ENCODE measurements at places on chromosomes 3 and 15. TPM values are rescaled to one million over a fixed set of nuclear protein-coding genes. Genes with fewer than 3 reads are reported as not detected.

Gene GOLGA6A
- total RNA-seq, result not detected

Gene ANKRD63
- total RNA-seq, result not detected

Gene C15orf39
- total RNA-seq, result 19.0 TPM

Gene NCKIPSD
- total RNA-seq, result 37.7 TPM

Gene GCHFR
- total RNA-seq, result 1.3 TPM

Gene AMIGO3
- total RNA-seq, result 4.9 TPM

Gene SEMA5B
- total RNA-seq, result not detected

Gene TGM5
- total RNA-seq, result not detected
